ENCODE measurements at places on chromosomes 2 and 18.

DNA sequence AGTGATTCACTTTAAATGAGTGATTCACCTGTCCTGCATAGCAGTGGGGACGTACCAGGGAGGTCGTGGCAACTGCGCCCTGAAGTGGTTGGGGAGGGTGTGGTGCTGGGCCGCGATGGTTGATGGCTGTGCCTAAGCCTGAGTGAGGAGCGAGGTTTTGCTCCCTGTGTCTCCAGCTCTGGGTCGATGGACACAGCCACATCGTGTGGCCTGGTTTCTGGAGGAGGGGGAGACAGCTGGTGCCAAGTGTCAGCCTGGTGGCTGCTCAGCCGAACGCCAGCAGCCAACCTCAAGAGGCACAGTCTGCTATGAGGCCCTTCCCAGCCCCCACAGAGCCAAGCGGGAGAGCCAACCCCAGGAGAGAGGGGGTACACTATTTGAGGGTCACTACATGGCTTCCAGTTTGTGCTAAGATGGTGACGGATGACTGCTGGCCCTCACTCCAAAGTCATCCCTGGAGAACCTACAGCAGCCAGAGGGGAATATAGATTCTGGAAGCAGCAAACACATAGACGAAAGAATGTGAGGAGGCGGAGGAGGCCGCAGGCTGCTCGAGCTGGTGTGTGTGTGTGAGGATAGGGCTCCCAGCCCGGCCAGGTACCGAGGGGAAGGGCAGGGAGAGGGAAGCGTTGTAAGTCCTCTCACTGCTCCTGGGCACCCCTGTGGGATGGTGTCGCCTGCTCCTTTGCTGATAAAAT is 58.6 kb upstream of the OTOF start:
- DNase-seq: no peak

DNA sequence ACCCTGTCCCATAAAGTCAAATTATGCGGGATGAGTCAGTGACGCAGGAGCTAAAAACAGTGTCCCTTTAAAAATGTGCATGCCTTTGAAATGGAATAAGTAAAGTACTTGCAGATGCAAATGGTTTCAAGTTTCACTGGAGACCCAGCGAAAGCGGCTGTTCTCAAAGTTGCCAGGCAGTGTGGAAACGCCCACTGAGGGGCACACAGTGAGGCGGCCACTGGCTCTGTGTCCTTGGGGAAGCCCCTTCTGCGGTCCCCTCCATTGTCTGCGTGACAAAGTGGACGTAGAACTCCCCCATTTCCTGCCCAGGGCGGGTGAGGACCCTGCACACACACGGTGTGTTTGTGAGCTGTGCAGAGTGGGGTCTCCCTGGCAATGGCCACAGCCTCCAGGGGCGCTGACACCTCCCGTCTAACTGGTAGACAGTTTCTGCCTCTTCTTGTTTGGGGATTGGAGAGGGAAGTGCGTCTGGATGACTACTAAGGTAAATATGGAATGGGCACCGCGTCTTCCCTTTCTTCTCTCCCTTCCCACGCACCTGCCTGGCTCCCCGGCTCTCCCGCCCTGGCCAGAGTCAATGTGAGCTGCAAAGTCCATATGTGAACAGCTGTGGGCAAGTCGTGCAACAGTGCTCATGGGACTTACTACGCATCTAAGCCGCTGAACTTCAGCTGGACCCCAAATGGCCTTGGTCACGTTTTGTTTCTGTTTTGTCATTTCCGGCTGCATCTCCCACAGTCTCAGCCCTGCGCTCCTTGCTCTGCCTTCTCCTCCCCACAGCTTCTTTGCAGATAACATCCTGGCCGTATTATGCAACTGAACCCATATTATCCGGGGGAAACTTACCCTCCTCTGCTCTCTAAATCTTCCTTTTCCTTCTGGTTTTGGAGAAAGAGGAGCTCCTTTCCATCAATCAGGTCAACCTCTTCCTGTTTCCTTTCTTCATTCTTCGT is 33.7 kb upstream of the ZNF516 start:
- DNase-seq: no peak

- DNase-seq: peak; percentile 58
Observed at GRCh38 chr2:241161646-241162281, 11.5 kb downstream of the PPP1R7 start.

GRCh38 chr2:1910592-1911246 is 166.4 kb upstream of the PXDN start:
- DNase-seq: no peak

DNA sequence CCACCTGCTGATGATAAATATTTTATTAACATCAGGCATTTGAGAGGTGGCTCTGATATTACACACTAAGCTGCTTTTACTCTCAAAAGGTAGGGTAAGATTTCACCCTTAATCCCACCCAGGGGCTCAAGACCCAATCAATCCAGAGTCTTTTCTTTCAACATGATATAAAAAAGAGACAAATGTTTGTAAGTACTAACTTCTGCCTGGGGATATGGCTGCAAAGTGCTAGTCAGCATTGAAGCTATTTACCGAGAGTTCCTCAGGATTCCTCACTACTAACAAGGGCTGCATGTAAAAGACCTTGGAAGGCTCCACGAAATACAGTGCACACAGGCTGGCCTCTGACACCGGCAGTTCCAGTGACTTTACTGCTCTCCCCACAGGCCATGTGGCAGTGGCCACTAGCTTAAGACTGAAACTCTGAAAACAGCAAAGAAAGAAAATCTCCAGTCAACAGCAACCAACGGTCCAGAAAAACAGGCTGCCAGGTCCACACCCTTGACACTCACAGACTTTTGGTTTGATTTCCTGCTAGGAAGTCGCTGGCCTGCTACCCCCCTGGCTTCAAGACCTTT is 11.2 kb downstream of the MREG start:
- no peak for DNase-seq

DNA sequence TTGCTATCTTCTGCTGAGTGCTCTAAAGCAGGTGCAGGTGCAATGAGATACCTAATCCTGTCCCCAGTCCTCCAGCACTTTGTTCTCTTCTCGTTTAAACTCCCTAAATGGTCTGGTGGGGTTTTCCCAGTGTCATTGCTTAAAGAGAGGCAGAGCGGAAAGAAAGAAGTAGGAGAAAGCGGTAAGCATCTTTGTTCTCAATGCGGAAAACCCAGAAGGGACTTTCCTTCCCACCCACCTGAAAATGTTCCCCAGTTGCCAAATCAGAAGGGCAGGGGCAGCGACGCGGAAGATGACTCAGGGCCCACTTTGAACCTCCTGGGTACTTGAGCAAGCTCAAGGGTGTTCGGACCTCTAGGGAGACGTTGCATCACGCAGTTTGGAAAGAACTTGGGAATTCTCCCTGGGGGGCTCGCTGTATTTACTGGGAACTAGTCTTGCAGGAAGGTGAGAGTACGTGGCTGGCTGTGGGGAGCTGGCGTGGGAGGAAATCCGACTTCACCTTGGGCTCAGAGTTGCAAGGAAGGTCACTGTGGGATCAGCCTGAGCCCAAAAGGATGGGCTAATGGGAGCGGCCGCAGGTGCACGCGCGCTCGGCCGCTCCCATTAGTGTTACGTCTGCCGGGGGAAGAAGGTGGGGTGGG is 589 bp upstream of the SGPP2 start:
- no peak for DNase-seq

DNA sequence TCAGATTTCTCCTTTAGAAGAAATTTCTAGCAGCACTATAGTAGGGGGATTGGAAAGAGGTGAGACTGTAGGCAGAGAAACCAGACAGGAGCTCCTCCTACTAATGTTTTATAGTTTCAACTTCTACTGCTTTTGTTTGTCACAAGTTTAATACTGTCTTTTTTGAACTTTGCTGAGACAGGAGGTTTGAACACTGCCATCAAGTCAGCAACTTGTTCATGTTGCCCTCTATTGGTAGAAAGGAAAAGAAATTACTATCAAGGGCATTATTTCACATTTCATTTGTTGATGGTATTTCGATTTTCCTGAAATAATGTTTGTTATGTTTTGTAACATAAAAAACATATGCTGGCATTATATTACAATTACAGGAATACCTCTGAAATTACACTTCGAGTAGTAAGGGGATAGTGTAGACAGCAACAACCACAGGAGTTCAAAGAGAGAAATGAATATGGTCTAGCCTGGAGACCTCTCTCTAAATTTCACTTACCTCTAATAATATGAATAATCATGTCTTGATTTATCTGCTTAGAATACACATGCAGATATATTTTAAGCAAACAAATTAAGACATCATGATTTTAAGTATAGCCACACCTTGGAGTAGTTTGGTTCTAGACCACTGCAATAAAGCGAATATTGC is 12.4 kb upstream of the CCDC88A start:
- no peak for DNase-seq

- DNase-seq: peak; percentile 3
Observed at GRCh38 chr18:45621061-45621511, 5.8 kb downstream of the SLC14A2 start.

- DNase-seq: no peak
Observed at GRCh38 chr2:37683241-37683640, 11.8 kb upstream of the CDC42EP3 start.

- no peak for DNase-seq
Observed at GRCh38 chr2:174195253-174195652, 53.1 kb downstream of the OLA1 start.

DNA sequence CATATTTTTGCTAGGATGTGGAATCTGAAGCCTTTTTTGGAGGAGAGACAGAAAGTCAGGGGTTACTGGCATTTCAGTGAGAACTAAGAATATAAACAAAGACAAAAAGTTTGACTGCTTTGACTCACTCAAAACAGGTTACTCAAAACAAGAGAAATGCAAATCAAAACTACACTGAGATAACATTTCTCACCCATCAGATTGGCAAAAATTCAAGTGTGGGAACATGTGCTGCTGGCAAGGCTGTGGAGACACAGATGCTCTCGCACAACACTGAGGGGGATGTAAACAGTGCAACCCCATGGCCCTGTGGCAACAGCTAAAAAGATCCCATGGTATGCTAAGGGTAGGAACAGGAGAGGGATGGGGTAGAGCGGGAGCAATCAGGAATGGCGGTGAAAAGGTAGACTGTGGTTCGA is 86.6 kb downstream of the DTNB start:
- peak; percentile 47 for DNase-seq

DNA sequence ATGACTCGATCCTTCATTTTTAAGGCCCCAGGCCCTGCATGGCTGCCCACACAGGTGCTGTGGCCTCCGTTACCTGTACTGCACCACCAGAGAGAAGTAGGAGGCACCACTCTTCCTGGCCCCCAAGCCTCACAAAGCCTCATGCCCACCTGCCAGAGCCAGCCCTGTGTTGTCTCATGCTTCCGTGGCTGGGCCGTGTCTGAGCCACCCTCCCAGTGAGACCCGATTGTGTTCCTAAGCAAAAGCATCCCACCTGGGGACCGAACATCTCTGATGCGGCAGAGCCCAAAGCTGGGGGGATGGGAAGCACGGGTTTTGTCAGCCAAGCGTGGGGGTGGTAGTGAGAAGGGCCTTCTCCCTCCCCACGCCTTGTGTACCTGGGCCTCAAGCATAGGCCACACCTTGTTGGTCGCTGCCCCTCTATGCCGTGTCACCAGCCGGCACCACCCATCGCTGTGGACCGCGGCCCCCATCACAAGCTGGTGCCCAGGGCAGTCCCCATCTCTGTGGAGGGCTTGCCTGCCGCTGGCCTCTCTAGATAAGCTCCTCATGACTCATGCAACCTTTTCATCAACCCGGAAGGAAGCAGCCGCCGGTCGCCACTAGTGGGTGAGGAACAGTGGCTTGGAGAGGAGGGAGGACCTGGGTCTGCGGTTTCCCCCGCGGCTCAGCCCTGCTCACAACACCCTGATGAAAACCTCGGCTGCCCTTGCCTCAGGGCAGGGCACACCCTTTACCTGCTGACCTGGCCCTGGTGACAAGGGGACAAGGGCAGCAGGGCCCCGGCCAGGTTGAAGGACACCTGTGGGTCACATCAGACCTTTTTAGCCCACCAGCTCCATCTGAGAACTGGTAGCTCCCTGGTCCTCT is 2.7 kb upstream of the RNPEPL1 start:
- DNase-seq: no peak

DNA sequence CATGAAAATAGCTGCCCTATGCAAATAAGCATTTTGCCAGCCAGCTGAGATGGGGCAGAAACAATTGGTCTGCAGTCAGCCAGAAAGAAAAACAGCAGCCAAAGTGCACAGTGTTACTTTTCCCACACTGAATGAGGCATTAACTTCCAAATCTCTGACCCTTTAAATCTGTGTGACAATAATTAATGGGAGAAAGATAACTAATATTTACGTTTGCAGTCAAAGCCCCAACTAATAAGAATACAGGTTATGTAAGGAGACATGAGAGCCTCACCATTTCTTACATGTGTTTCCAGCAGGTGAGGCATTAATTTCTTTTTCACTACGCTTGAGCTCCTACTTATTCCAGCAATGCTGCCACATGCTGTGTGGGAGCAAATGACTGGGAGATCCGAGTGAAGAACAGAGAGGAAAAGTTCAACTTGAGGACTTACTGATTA is 339.0 kb downstream of the SATB2 start:
- no peak for DNase-seq

GRCh38 chr18:10289951-10290637 is 164.3 kb upstream of the APCDD1 start:
- no peak for DNase-seq

GRCh38 chr18:43526426-43527145 is 249.3 kb upstream of the SYT4 start:
- DNase-seq: no peak

DNA sequence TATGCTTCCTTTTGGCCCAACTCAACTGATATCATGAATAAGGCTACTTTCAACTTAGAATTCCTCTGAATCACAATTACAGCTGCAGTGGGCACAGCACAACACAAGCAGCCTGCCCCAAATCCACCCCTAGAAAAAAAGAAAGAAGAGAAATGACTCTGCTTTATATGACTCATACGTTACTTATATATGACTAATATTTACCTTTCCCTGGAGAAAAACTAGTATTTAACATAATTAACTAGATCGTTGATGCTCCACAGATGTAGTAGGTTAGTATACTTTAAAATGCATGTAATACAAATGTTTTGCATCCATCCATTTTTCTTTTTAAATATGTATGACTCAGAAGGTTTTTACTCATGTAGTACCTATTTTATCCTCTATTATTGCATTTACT is 133.3 kb upstream of the UNC80 start:
- DNase-seq: no peak

DNA sequence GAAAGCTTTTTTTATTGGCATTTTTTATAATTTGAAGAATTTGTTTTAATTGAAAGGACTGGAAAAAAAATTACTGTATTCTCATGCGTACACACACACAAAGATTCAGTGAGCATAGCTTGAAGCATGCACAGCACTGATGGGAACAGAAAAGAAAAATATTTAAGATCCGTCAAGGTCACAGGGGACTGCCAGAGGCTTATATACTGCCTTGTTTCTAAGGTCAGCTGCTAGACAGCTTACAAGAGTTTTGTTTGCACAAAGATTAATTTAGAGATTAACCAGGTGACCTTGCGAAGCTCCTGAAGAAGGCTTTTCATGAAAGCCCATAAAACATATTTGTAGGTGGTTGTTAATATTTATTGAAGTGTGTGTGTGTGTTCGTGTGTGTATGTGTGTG is 396.3 kb downstream of the TRIB2 start:
- DNase-seq: no peak

- no peak for DNase-seq
Observed at GRCh38 chr2:189549449-189549832, 31.1 kb downstream of the SLC40A1 start.

GRCh38 chr2:205712508-205712907 is 30.2 kb downstream of the NRP2 start:
- DNase-seq: no peak

GRCh38 chr2:22037274-22037673 is 913.5 kb downstream of the TDRD15 start:
- DNase-seq: peak; percentile 29
